Stimulated activated naive B cell treated with anti-CD40 and anti-IgM and Interleukin-4, amounts not matched to agents 10 μg/mL and 1 μg/mL and 100 μg/mL, for 72 hours (primary cell): ENCODE measurements at places on chromosomes 1 and 21.

DNA sequence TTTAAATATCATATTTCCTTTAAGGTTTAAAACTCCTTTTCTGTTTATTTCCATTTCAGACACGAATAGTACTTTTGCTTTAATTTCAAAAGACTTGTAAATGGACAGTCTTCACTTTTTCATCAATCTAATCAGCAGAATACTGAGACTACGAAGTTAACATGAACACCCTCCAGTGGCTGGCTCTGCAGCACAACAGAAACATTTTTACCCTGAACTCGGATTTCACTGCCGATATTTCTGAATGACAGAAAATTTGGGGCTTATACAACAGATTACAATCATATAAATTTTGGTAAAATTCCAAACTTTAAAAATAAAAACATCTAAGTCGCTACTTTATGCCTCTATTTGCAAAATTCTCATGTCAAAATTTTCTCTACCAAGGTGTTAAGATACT is 86.2 kb downstream of the AKT3 start:
- DNase-seq, result no peak

GRCh38 chr1:222792744-222793143 is 22.1 kb upstream of the DISP1 start:
- DNase-seq, result no peak

GRCh38 chr1:23385119-23385621 is 15.5 kb upstream of the ZNF436 start:
- DNase-seq, result no peak

DNA sequence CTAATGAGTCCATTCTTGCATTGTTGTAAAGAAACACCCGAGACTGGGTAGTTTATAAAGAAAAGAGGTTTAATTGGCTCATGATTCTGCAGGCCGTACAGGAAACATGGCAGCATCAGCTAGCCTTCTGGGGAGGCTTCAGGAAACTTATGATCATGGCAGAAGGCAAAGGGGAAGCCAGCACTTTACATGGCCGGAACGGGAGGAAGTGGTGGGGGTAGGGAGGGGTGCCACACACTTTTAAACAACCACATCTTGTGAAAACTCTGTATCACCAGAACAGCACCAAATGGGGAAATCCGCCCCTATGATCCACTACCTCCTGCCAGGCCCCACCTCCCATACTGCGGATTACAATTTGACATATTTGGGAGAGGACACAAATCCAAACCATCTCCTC is 43.9 kb downstream of the NOS1AP start:
- no peak for DNase-seq

DNA sequence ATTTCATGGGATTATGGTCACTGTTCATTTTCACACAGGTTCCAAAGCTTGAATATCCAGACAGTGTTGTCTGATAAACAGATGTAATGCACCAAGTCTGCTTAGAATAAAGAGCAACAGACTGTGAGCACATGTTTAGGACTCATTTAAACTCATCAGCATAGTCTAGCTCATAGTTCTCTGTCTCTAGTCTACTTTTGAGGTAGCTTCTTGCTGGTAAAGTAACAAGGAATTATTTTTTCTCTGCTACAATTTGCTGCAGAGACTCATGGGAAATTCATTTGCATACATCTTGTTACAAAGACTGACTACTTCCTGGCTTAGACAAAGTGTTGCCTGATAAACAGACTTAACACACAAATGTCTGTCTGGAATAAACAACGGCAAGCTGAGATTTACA is 187.2 kb downstream of the NFIA start:
- no peak for DNase-seq

- no peak for DNase-seq
These were observed 76.0 kb upstream of the PTGFRN start for GRCh38 chr1:116833718-116834117.

DNA sequence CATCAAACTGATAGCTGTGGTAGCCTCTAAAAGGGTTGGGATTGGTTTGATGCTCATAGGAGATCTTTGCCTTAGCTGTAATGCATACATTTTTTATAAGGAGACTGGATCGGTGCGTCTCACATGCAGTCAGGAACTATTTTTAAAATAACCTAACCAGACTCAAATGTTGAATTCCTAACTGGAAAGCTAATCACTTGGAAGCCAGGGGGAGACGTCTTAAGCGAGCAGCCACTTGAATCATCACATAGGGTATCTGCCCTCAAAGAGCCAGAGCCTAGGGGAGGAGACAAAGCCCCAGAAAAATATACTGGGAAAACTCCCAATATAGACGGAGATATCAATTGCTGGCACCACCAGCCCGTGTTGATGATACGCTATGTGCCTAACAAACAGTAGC is 61.7 kb upstream of the PUM1 start:
- DNase-seq, result no peak

GRCh38 chr1:23478896-23479665 is 4.9 kb downstream of the ASAP3 start:
- no peak for DNase-seq

GRCh38 chr21:45386728-45387371 is 18.1 kb upstream of the COL18A1 start:
- DNase-seq, result no peak

DNA sequence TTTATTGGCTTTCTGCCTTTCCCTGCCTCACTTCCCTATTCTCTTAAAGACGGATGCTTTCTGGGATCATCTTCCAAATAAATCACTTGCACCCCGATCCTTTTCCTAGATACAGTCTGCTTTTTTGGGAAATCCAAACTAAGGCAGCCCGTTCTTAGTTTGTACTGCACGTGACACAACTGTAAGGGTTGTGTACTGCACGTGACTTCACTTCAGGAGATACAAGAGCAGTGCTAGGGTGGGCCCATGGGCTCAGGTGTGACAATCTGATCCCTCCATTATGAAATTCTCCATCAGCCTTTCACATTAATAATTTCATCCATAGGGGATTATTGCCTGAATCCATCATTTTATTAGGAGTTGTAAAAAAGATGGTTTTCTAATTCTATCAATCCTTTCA is 33.8 kb upstream of the SPOCD1 start:
- no peak for DNase-seq

DNA sequence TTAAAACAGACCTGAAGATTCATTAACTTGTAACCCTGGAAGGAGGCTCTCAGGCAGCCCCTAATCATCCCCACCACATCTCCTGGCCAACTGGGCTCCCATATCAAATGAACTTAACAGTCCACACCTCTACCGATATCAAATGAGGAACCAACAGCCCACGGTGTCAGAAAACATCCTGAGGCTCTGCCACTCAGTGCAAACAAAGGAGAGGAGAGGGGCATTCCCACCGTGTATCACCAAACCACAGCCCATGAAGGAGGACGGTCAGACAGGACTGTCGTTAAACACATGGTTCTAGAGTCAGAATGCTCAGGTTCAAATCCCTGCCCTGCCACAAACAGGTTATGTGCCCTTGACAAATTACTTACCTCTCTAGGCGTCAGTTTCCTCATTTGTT is 52.5 kb downstream of the ERI3 start:
- no peak for DNase-seq

GRCh38 chr1:101112051-101112780 is 86.6 kb upstream of the DPH5 start:
- peak; percentile 63 for DNase-seq

DNA sequence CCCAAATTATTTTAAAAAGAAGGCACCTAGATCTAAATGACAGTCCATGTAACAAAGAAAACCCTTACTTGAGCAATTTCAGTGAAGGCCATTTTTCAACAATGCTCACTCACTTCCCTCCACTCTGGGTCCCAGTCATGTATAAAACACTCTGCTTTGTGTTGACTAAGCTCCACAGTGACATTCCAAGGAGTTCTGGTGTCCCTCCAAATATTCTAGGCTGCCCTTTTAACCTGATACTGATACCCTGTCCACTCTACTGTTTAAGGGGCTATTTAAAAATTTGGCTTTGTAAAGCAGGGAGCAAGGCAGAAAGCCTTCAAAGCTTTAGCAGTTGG is 73.6 kb downstream of the GNG12 start:
- DNase-seq, result no peak

DNA sequence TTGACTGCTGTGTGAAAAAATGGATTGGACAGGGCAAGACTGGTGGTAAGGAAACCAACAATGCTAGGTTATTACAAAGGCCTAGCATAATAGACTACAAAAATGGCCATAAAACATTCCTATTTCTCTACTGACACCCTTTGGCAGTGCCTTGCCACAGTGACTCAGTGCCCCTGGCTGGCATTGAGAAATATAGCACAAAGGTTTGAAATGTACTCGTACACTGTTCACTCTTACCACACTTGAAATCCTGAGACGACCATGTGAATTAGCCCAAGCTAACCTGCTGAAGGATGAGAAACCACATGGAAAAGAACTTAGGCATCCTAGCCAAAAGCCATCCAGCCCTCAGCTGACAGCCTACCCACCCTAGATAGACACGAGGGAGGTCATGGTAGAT is 149.8 kb upstream of the PALMD start:
- DNase-seq, result no peak

GRCh38 chr1:224879162-224879803 is 50.2 kb upstream of the DNAH14 start:
- DNase-seq, result no peak

DNA sequence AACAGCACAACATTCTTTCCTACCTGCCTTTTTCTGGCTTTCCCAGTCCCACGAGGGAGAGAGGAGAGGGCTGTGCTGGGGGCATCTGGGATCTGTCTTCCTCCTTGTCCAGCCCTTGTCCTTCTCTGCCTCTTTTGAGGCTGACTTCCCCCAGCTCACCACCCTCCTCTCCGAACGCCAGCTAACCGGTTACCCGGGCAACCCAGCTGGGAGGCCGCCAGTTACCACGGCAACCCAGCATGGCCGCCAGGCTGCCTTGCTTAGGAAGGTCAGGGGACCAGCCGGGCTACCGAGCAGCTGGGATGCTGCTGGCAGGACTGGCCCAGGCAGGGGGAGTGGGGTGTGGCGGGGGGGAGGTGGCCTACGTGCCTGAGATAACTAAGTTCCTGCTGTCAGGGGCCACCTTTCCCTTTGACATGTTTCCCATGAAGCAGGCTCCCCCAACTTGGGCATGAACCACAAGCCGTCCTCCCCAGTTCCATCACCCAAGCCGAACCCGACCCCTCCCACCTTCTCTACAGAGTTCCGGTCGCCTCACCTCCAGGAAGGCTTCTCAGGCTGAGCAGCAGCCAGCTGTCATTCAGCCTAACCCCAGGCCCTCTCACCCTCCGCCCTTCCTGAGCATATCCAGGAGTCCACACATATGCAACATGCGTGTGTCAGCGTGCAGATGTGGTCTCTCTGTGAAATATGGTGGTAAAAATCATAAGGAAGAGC is 8.7 kb downstream of the PLEKHA6 start:
- DNase-seq, result no peak

DNA sequence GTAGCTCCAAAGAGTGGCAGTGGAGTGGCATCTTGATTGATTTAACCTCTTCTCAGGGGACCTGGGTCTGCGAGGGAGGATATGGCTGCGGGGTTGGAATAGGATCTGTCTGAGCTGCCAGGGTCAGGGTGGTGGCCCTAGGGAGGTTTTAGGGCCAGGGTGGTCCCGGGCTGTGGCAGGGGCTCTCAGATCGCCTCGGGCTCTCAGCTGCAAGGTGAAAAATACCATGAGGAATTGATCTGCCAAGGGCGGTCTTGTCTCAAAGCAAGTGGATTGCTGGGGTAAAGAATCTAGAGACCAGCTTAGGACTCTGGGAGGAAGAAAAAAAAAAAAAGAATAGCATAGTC is 3.7 kb downstream of the SIM2 start:
- DNase-seq, result no peak

GRCh38 chr1:3011631-3012455 is 9.4 kb upstream of the ACTRT2 start:
- DNase-seq, result no peak

GRCh38 chr1:206885341-206886060 is 11.7 kb upstream of the IL24 start:
- no peak for DNase-seq

GRCh38 chr1:184166485-184166884 is 115.0 kb downstream of the TSEN15 start:
- no peak for DNase-seq

DNA sequence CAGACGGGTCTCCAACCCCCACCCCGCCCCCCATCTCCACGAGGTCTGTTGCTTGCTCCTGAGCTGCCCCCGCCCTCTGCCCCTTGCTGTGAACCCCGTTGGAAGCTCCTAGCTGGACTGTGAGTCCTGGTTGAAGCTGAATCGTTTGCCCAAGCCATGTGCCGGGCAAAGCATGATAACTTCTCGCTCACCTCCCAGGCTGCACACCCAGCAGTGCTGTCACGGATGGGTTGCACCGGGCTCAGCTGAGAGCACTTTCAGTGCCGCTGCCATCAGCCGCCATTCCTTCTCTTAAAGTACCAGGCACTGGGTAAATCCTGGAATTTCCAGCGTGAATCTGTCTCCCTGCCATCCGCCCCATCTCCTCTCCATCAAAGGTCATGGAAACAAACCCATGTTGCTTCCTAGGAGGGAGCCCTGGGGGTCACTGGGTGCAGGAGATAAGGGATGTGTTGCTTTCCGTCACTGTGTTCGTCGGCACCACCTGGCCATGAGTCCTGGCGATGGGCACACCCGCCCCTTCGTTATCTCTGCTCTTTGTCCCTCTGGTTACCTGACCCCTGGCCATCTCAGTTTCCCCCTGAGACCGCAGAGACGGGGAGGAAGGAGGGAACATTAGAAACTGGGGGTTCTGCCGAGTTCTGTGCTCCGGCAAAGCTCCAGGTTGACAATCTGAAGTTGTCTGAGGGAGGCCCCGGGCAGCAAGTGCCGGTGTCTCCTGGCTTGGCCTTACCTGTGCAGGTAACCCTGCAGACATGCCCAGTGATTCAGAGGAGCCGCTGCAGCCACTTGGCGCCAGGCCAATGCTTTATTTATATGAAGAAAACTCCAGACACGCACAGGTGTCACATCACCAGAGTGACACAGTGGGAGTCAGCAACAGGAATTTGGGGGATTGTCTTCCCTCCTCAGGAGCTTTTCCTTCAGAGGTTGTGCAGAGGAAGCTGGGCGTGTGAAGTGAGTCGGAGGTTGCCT is 2.7 kb downstream of the PDE9A start:
- no peak for DNase-seq

DNA sequence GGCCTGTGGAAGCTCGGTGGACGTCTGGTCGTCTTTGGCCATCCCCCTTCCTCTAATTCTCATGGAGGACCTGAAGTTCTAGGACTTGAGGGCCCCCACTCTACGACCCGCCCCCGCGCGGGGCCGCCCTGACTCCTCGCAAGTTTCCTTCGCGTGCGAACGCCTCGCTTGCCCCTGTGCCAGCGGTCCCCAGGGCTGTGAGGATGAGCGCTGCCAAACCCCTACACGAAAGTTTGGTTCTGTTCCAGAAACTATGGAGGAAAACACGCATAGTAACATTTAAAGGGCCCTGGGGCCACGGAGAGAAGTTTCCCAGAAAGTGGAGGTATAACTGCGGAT is 304 bp upstream of the GNG12 start:
- DNase-seq, result no peak

DNA sequence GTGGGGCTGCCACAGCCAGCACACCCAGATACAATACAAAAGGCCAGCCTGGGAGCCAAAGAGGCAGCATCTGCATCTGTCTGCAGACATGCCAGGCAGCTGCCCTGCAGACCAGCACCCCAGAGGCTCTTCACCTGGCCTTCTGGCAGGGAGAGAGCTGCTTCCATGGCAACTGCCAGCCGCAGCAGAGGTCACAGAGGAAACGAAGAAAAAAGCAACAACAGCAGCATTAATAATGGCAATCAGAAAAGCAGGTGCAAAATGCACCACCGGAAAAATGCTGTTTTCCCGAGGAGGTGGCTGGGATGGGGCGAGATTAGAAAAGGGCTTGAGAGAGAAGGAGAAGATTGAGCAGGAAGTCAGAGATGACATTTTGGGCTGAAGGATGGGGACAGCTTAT is 309.5 kb downstream of the PCP4 start:
- DNase-seq, result no peak

GRCh38 chr1:102661481-102661880 is 446.8 kb downstream of the COL11A1 start:
- no peak for DNase-seq
